ENCODE measurements at places on chromosomes 7 and 10.

- DNase-seq, result no peak
These were observed 139.2 kb downstream of the AMPH start for GRCh38 chr7:38492010-38492409.

DNA sequence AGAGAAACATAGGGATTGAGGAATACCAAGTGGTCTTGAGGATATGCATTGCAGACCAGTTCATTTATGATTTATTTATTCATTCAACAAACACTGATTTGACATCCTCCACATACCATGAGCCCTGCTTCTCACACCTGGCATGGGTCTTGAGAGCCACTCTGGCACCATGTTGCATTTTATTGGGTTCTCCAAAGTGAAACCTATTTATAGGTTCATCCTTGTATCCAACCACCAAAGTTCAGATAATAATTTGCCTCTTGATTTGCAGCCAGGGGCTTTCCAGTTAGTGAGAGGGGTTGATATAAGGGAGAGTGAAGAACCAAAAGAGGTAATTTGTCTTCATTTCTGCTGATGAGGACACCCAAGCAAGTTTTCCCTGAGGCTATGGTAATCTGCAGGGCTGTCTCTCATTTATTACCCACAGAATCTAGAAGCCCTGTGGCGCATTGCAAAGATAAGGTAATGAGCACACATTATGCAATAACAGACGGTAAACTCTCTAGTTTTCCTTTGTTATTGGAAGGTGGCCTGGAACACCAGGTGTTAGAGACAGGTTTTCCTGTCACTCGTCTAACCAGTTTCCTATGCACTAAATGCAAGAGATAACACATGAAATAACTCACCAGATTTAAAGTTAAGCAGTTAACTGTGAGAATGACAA lies 28.8 kb upstream of the ICA1 start:
- no peak for DNase-seq

DNA sequence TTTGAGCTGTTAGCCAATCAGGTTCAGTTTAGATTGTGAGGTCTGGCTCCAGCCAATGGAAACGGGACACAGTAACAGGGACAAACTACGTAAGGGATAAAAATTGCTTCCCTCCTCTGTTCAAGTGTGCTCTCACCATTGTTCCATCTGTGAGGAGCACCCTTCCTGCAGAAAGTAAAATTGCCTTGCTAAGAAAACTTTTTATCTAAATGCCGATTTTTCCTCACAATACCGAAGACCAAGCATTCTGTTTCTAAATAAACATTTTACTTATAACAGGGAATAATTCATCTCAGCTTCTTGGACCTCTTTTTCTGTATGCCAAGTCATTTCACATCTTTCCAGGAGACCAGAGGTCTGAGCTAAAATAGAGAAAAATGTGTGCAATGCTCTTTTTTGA lies 59.6 kb upstream of the ZRANB1 start:
- DNase-seq, result no peak

DNA sequence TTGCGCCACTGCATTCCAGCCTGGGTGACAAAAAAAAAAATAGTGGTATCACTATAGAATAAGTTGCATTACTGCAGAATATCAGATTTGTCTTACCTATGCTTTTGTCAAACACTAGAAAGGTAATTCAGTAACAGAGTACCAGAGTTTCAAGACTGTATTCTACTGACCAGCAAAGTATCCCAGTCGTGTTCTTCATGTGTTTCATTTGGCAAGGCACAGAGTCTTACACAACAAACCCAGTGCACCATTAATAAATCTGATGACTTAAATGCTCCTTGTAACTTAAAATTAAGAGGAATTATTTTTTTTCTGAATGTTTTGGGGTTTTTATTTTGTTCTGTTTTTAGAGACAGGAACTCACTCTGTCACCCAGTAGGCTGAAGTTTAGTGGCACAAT lies 34.4 kb upstream of the PBLD start:
- DNase-seq, result no peak

DNA sequence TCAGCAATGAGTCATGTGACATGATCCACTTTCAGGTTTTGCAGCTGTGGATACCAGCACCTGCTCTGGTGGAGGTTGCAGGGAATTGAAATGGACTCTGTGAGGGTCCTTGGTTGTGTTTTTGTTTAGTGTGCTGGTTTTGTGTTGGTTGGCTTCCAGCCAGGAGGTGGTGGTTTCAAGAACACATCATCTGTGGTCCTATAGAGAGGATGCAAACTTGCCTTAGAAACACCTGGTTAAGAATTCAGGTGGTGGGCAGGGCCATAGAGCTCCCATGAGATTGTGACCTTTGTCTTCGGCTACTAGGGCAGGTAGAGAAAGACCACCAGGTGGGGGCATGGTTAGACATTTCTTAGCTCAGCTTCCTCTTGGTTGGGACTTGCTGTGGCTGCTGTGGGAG lies 59.2 kb upstream of the CYP2C9 start:
- no peak for DNase-seq

GRCh38 chr10:10870523-10871241 lies 147.0 kb upstream of the CELF2 start:
- no peak for DNase-seq

- DNase-seq, result no peak
These were observed 64.0 kb upstream of the CACUL1 start for GRCh38 chr10:118818621-118819221.

DNA sequence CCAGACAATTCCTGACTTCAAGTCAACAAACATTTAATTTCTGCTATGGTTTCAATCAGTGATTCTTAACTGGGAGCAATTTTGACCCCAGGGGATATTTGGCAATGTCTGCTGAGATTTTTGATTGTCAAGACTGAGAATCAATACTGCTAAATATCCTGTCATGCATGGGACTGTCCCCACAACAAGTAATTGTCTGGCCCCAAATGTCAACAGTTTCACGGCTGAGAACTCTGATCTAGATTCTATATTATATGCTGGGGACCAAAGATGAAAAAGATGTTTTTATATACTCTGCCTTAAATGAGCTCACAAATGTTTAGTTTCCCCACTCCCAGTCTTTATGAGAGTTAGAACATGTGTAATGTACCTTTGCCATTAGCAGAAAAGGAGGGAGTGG lies 19.2 kb downstream of the ANKRD7 start:
- DNase-seq, result no peak

DNA sequence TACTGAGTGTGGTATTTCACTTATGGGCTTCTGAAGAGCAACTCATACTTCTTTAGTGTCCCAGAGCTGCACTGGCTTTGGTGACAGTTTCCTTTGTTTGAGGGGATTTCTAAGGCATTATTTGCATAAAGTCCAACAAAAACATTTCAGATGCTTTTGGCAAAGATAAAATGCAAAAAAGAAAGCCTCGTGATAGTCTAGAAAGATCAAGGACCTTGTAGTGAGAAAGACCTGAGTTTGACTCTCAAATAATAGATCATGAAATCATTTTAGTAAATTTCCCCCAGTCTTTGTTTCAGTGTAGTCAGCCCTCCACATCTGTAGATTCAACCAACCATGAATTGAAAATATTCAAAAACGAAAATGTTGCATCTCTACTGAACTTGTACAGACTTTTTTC lies 107.4 kb downstream of the EEPD1 start:
- DNase-seq, result no peak

- DNase-seq, result no peak
These were observed 3.8 kb upstream of the EIF3B start for GRCh38 chr7:2350861-2351260.

DNA sequence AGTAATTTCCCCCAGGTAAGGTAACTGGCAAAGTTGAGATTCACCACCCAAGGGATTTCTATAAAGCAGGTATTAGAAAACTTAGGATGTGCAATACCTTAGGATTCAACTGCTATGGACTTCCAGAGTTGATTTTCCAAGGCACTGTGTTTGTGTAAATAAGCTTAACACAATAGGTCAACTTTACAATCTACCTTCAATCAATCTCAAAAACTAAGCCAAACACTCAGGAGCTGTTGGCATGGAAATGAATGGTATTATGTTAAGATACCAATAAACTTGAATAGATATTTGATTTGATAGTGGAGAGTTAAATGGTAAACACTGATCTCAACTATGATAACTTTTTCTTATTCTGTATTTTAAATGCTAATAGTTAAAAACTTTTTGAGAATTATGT lies 762 bp upstream of the SEMA3E start:
- DNase-seq, result no peak

DNA sequence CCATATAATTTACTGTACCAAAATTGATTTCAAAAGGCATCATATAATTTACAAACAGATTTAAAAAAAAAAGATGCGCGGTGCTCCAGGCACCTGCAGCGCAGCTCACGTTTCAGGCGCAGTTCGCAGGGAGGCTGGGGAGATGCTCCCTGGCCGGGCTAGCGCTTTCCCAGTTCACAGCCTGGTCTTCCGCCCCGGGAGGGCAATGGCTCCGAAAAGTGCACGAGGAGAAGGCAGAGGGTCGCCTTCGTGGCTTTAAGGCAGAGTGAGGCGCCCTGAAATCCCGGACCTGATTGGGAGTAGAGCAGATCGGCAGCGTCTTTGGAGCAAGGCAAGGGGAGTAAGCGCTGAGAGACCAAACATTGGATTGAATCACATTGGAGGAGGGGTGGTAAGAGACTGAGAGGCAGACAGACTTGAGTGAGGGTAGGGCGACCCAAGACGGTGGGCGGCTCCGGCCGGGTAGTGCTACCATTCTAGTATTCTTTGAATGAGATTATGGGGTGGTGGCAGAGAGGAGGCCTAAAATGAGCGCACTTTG lies 1.5 kb downstream of the NEUROG3 start:
- DNase-seq, result no peak

GRCh38 chr7:44411306-44411705 lies 79.2 kb downstream of the NUDCD3 start:
- DNase-seq, result no peak

- no peak for DNase-seq
These were observed 231.3 kb upstream of the MKLN1 start for GRCh38 chr7:131096267-131096927.

- DNase-seq, result no peak
These were observed 7.5 kb upstream of the FGFR2 start for GRCh38 chr10:121605708-121606107.

GRCh38 chr7:71015252-71015900 lies 116.6 kb upstream of the GALNT17 start:
- DNase-seq, result no peak

- DNase-seq, result no peak
These were observed 60.8 kb upstream of the EEPD1 start for GRCh38 chr7:36092221-36092771.

DNA sequence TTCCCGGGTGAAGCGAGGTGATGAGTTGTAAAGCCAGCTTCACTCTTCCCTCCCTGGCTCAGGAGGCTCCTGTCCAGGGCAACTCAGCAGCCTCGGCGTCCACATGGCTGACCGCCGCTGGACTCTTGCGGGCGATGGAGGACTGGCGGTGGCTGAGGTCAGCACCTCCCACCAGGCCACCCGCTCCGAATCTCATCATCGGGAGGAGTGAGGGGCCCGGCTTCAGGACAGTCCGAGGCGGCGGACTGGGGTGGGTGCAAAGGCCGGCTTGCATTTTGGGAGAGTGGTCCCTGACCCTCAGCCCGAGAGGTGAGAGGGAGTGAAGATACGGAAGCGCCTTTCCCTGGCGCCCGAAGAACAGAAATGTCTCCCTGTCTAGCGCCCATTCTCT lies 759 bp downstream of the DNAJB12 start:
- DNase-seq, result no peak

GRCh38 chr10:301536-301935 lies 166.3 kb downstream of the ZMYND11 start:
- no peak for DNase-seq

DNA sequence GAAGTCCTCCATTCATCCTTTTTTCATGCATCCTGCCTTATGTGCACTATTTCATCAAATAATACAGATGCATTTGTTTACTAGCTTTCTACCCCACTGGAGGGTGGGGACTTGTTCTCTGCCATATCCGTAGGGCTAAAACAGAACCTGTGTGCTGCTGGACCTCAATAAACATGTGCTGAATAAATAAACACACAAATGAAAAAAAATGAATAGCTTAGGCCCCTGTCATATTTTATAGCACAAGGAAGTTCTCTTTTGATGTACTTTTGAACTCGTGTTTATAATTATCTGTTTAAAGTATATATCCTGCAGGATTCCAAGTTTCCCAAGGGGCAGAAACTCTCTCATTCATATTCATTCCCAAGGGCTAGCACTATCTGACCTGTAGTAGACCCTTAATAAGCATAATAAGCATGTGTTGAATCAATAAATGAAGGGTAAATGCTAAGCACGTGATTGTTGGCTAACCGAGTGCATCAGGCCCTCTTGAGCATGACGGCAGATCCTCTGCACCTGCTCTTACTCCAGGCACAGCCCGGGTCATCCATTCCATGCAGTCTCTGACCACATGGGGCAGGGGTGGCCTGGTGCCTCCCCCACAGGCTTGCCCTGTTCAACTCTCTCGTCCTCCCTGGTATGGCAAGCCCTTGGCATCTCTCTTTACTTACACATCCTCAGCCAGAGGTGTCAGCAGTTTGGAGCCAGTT lies 474.1 kb upstream of the ZMIZ1 start:
- no peak for DNase-seq

DNA sequence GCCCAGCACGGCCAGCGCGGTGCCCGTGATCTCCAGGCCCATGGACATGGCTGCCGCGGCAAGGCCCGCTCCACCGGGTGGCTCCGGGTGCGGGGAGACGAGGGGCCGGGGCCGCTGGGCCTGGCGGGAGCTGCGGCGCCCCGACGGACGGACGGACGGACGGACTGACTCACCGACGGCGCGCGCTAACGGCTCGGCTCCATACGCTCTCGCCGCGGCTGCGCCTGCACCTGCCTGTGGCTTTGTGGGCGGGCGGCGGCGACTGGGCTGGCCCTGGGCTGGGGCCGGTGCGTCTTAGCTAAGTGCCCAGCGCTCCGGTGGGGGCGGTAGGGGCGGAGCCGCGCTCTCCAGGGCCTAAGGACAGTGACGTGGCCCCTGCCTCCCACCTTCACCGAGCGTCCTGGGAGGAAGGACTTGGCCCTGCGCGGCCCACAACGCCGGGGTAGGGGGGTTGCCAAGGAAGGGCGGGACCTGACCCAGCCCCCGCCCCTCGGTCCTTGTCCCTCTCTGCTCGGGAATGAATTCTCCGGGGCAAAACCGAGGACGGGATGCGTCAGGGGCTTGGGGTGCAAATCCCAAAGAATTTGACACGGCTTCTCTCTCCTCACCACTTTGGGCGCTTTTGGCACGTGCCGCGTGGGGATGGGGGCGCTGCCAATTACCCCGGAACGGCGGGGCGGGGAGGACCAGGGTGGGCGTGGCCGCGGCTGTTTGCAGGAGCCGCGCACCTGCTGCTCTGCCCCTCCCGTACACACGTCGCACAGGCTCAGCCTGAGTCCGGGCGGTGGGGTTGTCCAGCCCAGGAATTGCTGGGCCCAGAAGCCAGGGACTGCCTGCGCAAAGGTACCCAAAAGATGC lies at the start of gene CLDN3:
Gene CLDN3, minus strand, starts transcription at position 269 of the 858 bp plus-strand sequence. Its CDS starts 221 bp downstream, at position 48.
- no peak for DNase-seq

Data from cortex of kidney (tissue), 1 donor.